ENCODE measurements at places on chromosomes 5 and 9.

DNA sequence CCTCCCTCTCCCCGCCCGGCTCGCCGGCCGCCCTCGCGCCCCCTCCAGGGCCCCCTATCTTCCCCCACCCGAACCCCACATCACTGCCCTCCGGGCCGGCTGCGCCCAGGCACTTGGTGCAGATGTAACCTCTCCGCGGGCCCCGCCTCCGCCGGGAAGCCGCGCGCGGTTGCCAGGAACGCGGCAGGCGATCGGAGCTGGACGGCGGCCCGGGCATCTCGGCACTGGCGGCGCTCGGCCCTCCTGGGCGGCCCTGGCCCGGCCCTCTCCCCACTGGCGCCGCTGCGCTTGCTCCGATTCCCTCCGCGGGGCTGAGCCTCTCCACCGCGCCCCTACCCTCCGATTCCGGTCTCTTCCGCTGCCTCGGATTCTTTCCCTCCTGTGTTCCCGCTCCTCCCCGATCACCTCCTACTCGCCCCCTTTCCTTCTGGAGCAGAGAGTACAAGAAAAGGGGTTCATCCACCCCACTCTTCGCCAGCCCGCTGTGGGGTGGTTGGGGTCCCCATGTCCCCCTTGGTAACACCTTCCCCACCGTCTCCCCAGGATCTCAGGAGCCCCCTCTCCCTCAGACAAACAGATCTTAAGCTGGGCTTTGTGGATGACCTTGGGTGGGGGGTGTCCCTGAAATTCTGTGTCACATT lies 70.6 kb downstream of the C9orf50 start:
- DNase-seq, result peak; percentile 95

DNA sequence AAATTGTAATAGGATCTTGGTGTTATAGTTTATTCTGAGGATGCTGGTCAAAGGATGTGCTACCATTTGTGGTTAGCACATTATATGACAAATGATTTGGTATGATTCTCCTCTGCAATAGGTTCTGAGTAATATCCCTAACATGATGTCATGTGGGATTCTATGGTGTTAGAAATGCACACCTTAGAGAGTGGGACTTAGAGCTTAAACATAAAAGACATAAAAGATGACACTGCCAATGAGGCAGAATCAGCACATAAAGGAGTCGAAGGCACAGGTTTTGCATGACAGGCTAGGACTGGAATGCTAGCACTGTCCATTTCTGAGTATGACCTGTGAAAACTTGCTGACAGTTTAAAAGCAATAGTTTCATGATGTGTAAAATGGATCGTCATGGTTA lies 100.4 kb downstream of the OSTF1 start:
- no peak for DNase-seq

DNA sequence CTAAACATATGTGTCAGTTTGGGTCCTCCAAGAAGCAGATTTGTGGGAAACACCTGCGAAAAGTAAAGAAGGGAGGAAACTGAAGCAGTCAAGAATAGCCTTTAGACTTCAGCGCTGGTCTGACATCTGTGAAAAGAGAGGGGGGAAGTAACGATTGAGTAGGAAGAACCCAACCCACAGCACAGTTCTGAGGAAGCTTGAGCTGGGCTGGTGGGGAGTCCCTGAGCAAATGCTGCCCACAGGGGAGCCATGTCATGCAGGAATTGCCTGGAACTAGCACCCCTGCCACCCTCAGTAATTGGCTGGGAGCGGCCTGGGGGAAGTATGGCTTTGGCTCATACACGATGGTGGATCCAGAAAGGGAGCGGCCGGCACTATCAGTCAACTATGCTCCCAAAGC lies 20.6 kb downstream of the FAM240B start:
- no peak for DNase-seq

DNA sequence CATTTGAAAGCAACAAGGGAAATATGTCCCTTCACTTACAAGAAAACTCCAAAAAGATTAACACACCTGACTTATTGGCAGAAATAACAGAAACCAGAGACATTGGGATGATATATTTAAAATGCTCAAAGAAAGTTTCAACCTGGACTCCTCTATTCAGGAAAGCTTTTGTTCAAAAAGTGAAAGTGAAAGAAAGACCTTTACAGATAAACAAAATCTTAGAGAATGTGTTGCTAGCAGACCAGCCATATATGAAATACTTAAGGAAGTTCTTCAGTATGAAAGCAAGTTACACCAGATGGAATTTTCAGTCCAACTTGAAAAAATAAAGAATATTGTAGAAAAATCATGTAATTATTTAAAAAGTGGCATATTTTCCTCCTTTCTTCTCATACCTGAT lies 1075.1 kb downstream of the NR2F1-AS1 start:
- no peak for DNase-seq

GRCh38 chr9:111034170-111034897 lies 3.9 kb downstream of the LPAR1 start:
- DNase-seq, result no peak

- DNase-seq, result no peak
Observed at GRCh38 chr9:93361995-93362394, 89.5 kb upstream of the FAM120A start.

DNA sequence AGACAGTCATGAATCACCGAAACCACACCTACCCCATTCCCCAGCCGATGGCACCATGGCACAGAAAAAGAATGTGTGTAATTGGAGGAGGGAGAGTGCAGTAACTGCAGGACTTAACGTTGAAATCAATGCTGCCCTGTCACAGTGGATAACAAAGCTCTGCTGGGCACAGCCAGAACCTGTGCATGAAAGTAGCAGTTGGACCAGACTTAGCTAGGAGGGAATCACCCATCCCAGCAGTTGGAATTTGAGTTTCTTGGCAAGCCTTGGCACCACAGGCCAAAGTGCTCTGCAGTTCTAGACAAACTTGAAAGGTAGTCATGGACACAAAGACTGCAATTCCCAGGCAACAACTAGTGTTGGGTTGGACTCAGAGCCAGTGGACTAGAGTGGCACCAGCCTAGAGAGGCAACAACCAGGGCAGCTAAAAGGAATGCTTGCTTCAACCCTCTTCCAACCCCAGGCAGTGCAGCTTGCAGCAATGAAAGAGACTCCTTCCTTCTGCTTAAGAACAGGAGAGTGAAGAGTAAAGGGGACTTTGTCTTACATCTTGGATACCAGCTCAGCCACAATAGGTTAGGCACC lies 19.1 kb downstream of the TMEM232 start:
- DNase-seq, result no peak

DNA sequence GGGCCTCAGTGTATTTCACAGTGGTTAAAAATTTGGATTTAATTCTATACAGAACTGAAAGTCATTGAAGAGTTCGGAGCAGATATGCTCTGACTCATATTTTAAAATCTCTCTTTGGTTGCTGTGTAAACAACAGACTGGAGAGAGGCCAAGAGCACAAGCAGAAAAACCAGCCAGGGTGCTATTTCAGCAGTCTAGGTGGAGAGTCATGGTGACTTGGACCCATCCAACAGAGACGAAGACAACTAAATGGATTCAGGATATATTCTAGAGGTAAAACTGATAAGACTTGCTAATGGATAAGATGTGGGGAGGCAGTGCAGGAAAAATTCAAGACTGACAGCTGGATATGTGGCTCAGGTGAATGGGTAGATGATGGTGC lies 168.9 kb downstream of the MAPKAP1 start:
- DNase-seq, result peak; percentile 71

- DNase-seq, result no peak
Observed at GRCh38 chr5:1010181-1010510, 1.5 kb downstream of the NKD2 start.

DNA sequence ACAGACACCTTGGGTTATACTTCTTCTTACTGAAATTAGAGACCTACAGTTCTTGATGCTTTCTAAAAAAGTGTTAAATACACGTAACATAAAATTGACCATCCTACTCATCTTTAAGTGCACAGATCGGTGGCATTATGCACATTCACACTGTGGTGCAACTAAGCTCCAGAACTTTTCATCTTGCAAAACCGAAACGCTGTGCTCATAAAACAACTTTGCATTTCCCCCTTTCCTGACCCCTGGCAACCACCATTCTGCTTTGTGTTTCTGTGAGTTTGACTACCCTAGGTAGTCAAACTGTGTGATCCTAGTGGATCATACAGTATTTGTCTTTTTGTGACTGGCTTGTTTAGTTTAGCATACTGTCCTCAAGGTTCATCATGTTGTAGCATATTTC lies 3.9 kb downstream of the MVB12B start:
- no peak for DNase-seq

- DNase-seq, result no peak
Observed at GRCh38 chr9:22033012-22033630, 24.0 kb upstream of the CDKN2B start.

- DNase-seq, result no peak
Observed at GRCh38 chr5:19751326-19751725, 236.7 kb downstream of the CDH18 start.

GRCh38 chr5:124365361-124365801 lies 381.1 kb downstream of the ZNF608 start:
- DNase-seq, result no peak

GRCh38 chr9:125549465-125549871 lies 157.5 kb downstream of the MAPKAP1 start:
- DNase-seq, result peak; percentile 65

- no peak for DNase-seq
Observed at GRCh38 chr9:91403665-91404543, 19.7 kb downstream of the NFIL3 start.

GRCh38 chr5:160339406-160340130 lies 27.2 kb upstream of the CCNJL start:
- peak; percentile 47 for DNase-seq

GRCh38 chr5:81045389-81045807 lies 85.2 kb downstream of the RASGRF2 start:
- DNase-seq, result no peak

GRCh38 chr5:54671111-54671531 lies 153.6 kb downstream of the SNX18 start:
- peak; percentile 15 for DNase-seq

GRCh38 chr5:14182761-14183160 lies 39.6 kb downstream of the TRIO start:
- DNase-seq, result no peak

Measured in GM03348 (cell line).